Activated CD4-positive, alpha-beta T cell treated with anti-CD3 and anti-CD28 coated beads for 24 hours (primary cell): ENCODE measurements at places on chromosomes 7 and 10.

DNA sequence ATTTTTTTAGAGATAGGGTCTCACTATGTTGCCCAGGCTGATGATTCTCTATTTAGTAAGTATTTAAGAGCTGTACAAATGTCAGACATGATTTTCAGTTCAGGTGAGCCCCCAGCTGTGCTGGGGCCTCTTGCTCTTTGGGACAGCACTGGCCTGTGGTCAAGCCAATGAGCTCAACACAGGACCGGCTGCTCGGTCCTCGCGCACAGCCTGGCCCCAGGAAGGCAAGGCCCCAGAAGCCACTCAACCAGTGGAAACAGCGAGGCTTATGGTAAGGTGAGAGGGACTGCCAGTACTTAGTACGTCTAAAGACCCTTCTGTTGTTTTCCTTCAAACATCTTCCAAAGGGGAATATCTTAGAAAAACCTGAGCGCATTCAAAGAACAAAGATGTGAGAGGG, 211.8 kb downstream of the SKIDA1 start:
- DNase-seq: no peak

DNA sequence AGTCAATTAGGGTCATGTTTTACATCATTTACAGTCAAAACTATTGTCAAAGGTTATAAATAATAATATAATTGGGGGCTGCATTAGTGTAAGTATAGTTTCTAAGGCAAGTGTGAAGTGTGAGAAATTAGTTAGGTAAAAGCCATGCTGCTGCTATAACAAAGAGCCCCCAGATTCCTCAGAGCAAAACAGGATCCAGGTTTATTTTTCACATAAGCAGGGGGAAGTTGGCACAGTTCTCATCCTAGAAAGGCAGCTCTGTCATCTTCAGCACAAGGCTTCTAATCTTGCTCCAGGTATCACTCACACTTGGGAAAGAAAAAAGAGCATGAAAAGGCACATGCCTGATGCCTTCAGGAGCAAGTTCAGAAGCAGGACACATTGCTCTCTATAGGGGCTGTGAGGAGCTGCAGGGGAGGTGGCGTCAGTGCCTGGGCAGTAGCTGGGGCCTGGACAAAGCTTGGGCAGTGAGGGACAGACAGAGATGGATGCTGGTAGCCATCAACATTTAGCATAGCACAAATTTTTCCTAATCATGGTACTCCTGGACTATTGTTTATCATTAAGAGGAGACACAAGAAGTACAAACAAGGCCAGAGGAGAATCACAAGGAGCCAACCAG, 170.6 kb downstream of the PKD1L1 start:
- no peak for DNase-seq

GRCh38 chr7:132290021-132290420, 286.2 kb downstream of the PLXNA4 start:
- no peak for DNase-seq

DNA sequence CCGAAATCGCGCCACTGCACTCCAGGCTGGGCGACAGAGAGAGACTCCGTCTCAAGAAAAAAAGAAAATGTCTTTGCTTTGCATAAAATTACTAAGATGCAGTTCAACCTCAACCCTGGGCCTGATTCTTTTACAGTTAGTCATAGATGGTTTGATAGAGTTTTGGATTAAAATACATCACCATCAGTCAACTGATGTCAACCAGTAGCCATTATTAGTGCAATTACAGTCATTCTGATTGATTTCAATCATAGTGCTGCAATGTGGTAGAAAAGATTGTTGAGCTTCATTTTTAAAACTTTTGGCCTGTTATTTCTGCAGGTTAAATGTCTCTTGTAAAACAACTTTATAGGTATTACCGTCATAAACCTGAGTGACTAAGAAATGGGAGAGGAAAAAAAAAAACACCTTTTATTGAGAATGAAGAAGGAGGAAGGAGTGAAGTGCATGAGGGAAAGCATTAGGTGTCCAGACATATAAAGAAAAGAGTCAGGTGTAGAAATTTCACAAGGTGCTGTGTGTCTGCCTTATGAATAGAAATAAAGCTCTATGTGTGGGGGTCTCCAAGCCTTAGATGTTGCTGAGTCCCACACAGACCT, 150.6 kb downstream of the TRIL start:
- no peak for DNase-seq

- no peak for DNase-seq
Observed at GRCh38 chr10:108427146-108427545, 1262.6 kb upstream of the SORCS1 start.

GRCh38 chr7:2530071-2530987, 10.8 kb downstream of the LFNG start:
- no peak for DNase-seq

DNA sequence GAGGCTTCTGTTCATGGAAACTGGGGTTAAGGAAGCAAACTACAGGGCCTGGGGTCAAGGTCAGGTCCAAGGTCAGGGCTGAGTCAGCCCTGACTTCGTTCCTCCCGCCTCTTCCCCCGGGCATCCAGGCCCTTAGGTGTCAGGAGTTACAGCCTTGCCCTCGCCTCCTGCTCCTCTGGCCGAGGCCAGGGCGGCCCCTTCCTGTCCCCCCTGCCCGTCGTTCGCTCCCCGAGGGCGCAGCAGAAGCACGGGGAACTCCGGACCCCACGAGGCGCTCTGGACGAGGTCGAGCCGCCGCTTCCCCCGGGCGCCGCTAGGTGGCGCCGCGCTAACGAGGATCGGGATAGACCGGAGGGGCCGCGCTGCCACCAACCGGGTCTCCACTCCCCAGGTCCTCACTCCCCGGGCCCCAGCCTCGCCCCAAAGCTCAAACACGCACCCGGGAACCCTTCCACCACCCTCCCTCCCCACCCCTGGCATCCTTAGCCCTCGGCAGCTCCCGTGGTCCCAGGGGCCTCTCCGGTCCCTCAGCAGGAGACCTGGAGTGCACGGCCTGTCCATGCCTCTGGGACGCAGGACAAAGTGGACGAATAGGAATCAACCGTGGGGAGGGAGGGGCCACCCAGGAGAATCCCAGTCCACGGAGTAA, 59.2 kb upstream of the MYL10 start:
- DNase-seq: peak; percentile 83

DNA sequence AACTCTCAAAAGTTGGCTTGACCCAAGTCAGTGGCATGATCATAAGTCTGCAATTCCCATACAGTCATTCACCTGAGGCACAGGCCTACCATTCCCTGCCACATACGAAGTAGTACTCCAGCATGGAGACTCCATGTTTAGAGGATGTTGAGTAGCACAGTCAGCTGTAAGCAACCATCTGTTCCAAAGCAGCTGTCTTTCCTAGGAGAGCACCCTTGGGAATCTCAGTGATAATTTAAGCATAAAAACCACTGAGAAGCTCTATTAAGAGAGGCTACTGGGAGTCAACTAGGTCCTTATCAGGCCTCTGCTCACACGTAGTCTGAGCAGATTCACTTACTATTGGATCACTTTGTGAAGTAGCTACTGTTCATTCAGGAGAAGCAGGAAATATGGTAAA, 61.6 kb upstream of the UNC5B start:
- no peak for DNase-seq

DNA sequence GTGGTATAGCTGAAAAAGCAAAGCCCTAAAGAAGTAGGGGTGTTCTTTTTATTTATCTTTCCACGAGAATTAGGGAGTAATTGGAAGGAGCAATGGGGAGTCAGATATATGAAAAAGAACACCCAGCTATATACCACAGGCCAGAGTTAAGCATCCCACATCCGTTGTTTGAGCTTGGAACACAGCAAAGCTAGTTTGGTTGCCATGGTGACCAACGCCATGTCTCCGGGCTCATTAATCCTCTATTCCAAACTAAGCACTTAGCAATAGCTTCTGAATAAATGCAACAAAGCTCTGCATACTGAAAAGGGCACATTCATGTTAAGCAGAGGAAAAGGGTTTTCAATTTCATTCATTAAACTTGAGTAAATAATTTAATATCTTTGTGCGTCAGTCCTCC, 23.5 kb downstream of the ASB4 start:
- DNase-seq: no peak

- DNase-seq: no peak
Observed at GRCh38 chr10:76558586-76558985, 1079.0 kb downstream of the KCNMA1 start.

- no peak for DNase-seq
Observed at GRCh38 chr7:129911790-129912189, 41.0 kb downstream of the UBE2H start.

DNA sequence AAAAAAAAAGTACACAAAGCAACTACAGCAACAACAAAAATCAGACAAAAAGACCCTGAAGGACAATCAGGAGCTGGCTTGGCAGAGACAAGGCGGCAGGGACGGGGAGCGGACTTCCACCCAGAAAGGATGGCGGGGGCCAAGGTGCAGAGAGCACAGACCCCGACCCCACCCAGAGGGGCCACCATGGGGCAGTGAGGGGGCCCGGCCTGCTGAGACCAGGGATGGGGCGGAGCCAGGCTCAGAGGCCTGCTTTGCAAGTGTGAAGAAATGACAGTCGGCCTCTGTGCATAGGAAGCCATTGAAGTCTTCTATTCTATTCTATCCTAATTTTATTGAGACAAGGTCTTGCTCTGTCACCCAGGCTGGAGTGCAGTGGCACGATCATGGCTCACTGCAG, 82.0 kb downstream of the ELFN1 start:
- DNase-seq: no peak
